ENCODE measurements at places on chromosomes 4 and X. TPM values are rescaled to one million over a fixed set of nuclear protein-coding genes. Genes with fewer than 3 reads are reported as not detected.
A peak's percentile ranks its signal among the peaks of the same experiment; 100 is the strongest.

Gene ARSJ
- total RNA-seq = 8.0 TPM

- H3K27ac ChIP-seq = no peak overlapping the region
- H3K27me3 ChIP-seq = no peaks in the 10 kb centered on the region
- H3K36me3 ChIP-seq = no peaks in the 10 kb centered on the region
- no peaks in the 10 kb centered on the region for H3K4me1 ChIP-seq
- no peak for DNase-seq
These were observed 223.0 kb upstream of the ZIC3 start for GRCh38 chrX:137342969-137343368.

DNA sequence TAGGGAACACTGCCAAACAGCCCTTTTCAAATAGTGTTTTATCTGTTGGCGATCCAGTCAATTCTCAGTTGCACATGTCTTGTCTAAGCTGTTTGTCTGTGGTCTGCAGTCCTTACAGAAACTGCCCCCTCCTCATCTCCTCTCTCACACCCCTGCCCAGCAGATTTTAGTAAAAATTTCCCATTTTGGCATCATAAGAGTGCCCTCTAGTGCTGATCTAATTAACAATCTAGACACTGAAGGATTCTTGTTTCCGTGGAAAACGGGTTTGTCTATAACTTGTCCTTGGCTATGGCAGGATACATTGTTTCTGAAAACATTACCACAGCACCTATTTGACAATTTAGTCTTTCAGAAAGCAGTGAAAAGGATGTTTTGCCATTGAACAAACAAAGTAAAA lies 227.2 kb upstream of the MBNL3 start:
- DNase-seq = peak; percentile 19
- H3K27ac ChIP-seq = no peak overlapping the region
- H3K4me3 ChIP-seq = no peak overlapping the region
- no peaks in the 10 kb centered on the region for H3K36me3 ChIP-seq
- H3K4me1 ChIP-seq = no peaks in the 10 kb centered on the region

DNA sequence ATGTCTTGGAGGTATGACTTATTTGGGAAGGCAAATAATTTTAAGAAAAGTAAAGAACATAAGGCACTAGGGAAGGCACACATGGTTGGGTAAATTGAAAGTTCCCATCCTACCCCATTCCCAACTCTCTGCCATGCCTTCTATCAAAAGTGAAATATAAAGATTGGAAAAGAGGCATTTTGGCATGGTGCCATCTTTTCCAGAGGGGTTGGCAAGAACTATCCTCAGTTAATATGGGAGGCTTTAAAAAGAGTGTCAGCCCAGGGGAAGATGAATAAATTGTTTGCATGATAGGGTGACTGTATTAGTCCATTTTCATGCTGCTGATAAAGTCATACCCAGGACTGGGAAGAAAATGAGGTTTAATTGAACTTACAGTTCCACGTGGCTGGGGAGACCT lies 150.8 kb upstream of the BOD1L1 start:
- H3K36me3 ChIP-seq = no peaks in the 10 kb centered on the region
- no peaks in the 10 kb centered on the region for H3K27me3 ChIP-seq
- no peaks in the 10 kb centered on the region for H3K4me1 ChIP-seq
- H3K27ac ChIP-seq = no peak overlapping the region
- no peak for DNase-seq
- H3K4me3 ChIP-seq = no peak overlapping the region

Gene CENPI
- 0.71 TPM for total RNA-seq

Gene PRKG2
- 3.3 TPM for total RNA-seq

Gene IDUA
- 66.5 TPM for total RNA-seq

- no peaks in the 10 kb centered on the region for H3K4me1 ChIP-seq
- no peak for DNase-seq
- no peak overlapping the region for H3K27ac ChIP-seq
- no peaks in the 10 kb centered on the region for H3K27me3 ChIP-seq
- H3K4me3 ChIP-seq = no peak overlapping the region
These were observed 37.0 kb upstream of the TACR3 start for GRCh38 chr4:103756741-103757140.

- H3K4me1 ChIP-seq = no peaks in the 10 kb centered on the region
- H3K36me3 ChIP-seq = no peaks in the 10 kb centered on the region
- DNase-seq = no peak
- no peak overlapping the region for H3K4me3 ChIP-seq
- no peak overlapping the region for H3K27ac ChIP-seq
These were observed 419.4 kb downstream of the CENPC start for GRCh38 chr4:67125636-67126514.

Gene PTTG2
- total RNA-seq = 0.52 TPM

DNA sequence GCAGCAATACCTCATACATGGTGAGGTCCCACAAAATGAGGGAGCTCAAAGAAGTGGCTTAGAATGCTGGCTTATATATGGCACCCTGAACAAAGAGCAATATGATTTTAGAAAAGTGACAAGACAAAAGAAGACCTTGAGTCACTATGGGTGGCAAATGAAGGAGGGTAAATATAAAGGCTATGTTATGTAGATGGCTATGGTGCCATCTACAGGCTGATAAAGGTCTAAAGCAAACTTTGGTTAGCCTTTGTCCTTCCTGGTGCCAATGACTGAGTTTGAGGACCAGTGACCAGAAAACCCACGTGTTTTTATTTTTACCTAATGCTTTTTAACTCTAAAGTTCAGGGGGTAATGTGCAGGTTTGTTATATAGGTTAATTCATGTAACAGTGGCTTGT lies 151.8 kb downstream of the CCNG2 start:
- H3K27me3 ChIP-seq = no peaks in the 10 kb centered on the region
- DNase-seq = peak; percentile 31
- H3K4me3 ChIP-seq = no peak overlapping the region
- H3K27ac ChIP-seq = no peak overlapping the region
- no peaks in the 10 kb centered on the region for H3K4me1 ChIP-seq
- H3K36me3 ChIP-seq = no peaks in the 10 kb centered on the region

Gene PABPC5
- total RNA-seq = 0.80 TPM

GRCh38 chr4:19187096-19187495 lies 1064.6 kb upstream of the SLIT2 start:
- H3K27me3 ChIP-seq = no peaks in the 10 kb centered on the region
- no peaks in the 10 kb centered on the region for H3K36me3 ChIP-seq
- H3K4me3 ChIP-seq = no peak overlapping the region
- no peak overlapping the region for H3K27ac ChIP-seq

DNA sequence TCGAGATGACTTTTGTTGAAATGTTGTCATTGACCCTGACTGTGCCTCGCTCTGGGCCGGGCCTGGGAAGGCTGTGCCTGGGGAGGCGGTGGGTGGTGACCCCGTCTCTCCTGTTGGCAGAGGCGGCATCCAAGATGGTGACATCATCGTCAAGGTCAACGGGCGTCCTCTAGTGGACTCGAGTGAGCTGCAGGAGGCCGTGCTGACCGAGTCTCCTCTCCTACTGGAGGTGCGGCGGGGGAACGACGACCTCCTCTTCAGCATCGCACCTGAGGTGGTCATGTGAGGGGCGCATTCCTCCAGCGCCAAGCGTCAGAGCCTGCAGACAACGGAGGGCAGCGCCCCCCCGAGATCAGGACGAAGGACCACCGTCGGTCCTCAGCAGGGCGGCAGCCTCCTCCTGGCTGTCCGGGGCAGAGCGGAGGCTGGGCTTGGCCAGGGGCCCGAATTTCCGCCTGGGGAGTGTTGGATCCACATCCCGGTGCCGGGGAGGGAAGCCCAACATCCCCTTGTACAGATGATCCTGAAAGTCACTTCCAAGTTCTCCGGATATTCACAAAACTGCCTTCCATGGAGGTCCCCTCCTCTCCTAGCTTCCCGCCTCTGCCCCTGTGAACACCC lies 36.4 kb downstream of the HTRA3 start:
- no peak overlapping the region for H3K27ac ChIP-seq
- no peak overlapping the region for H3K4me3 ChIP-seq
- DNase-seq = no peak
- H3K4me1 ChIP-seq = peaks cover 2% of the 10 kb centered on the region
- H3K36me3 ChIP-seq = no peaks in the 10 kb centered on the region
- H3K27me3 ChIP-seq = no peaks in the 10 kb centered on the region

Gene PSAPL1
- total RNA-seq = not detected

DNA sequence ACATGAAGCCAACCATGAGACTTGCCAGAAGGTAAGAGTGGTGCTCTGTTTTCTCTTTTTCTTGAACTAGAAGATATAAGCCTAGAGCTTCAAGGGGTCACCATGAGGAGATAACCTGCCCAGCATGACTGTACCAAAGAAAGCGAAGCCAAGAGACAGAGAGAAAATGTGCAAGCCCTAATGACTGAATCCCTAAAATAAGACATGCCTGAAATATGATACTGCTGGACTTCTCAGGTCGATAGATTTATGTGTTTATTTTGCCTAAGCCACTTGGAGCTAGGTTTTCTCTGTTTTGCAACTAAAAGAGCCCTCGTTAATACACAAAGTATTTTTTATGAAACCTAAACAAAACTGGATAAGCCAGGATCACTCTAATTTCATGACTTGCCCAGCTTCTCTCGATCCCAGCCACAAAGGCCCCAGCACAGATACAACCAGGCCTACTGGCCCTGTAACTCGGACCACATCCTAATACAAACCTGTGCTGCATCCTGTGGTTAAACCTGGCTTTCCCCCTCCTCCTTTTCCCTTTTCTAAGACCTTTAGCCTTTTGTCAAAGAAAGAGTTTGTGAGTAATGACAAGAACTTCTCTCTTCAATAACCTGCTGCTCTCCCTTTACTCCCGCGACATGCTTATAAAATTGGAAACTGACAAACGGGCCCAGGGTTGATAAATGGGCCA lies 185.8 kb downstream of the APBB2 start:
- no peak overlapping the region for H3K4me3 ChIP-seq
- peaks cover 7% of the 10 kb centered on the region for H3K4me1 ChIP-seq
- H3K27me3 ChIP-seq = no peaks in the 10 kb centered on the region
- H3K36me3 ChIP-seq = peaks cover 3% of the 10 kb centered on the region
- H3K27ac ChIP-seq = peak overlapping the region; percentile 58
- DNase-seq = no peak

GRCh38 chr4:168441412-168441811 lies 38.9 kb downstream of the DDX60L start:
- H3K27ac ChIP-seq = no peak overlapping the region
- no peak overlapping the region for H3K4me3 ChIP-seq
- no peaks in the 10 kb centered on the region for H3K4me1 ChIP-seq
- H3K36me3 ChIP-seq = peaks cover 3% of the 10 kb centered on the region
- DNase-seq = no peak
- H3K27me3 ChIP-seq = no peaks in the 10 kb centered on the region

Gene IL1RAPL2
- 2.0 TPM for total RNA-seq

GRCh38 chrX:10636337-10636736 lies 16.0 kb upstream of the MID1 start:
- H3K27ac ChIP-seq = no peak overlapping the region
- no peaks in the 10 kb centered on the region for H3K27me3 ChIP-seq
- DNase-seq = peak; percentile 73
- no peak overlapping the region for H3K4me3 ChIP-seq

- DNase-seq = no peak
- no peaks in the 10 kb centered on the region for H3K36me3 ChIP-seq
- H3K4me3 ChIP-seq = no peak overlapping the region
- no peaks in the 10 kb centered on the region for H3K27me3 ChIP-seq
These were observed 132.6 kb downstream of the ATG4A start for GRCh38 chrX:108224218-108224617.

DNA sequence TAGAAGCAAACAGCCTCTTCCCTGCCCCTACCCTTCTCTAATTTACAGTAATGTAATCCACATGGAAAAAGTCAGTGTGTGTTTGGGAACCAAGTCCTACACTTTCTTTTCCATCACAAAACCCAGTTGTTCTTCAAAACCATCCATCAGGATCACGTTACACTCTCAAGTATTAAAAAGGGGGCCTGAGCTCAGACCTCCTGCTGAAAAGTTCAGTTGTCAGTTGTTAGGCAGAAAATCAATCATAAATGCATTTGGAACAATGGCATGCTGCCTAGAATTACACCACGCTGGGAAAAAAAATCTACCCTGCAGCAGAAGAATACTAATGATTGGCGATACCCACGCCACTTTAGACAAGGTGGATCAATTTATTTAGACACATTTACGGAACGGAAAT lies 236.5 kb downstream of the PARM1 start:
- no peak for DNase-seq
- no peak overlapping the region for H3K4me3 ChIP-seq
- H3K27me3 ChIP-seq = no peaks in the 10 kb centered on the region
- H3K4me1 ChIP-seq = no peaks in the 10 kb centered on the region
- H3K27ac ChIP-seq = no peak overlapping the region
- H3K36me3 ChIP-seq = no peaks in the 10 kb centered on the region

Gene ZNF182
- total RNA-seq = 9.5 TPM

DNA sequence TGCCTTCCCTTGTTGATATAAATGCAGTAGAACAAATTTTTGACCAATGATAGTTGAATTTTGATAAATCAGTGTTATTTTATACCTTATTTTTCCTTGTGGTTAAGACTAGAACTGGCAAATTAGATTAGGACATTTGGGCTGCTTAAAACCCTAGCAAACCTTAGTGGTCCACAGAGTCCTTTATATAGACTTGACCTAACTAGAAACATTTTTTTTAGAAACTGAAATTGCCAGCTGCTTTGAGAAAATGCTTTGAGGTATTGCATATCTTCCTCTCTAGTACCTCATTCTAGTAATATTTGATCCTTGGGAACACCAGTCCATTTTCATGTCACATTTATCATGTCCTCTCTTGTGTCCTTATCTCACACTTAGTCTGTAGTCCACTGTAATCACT lies 580.3 kb downstream of the FSTL5 start:
- no peak for DNase-seq
- H3K4me1 ChIP-seq = no peaks in the 10 kb centered on the region
- H3K4me3 ChIP-seq = no peak overlapping the region
- no peak overlapping the region for H3K27ac ChIP-seq
- H3K36me3 ChIP-seq = no peaks in the 10 kb centered on the region

- no peaks in the 10 kb centered on the region for H3K36me3 ChIP-seq
- H3K27me3 ChIP-seq = no peaks in the 10 kb centered on the region
- no peak overlapping the region for H3K27ac ChIP-seq
- H3K4me3 ChIP-seq = no peak overlapping the region
- H3K4me1 ChIP-seq = no peaks in the 10 kb centered on the region
- no peak for DNase-seq
These were observed 53.4 kb upstream of the COL25A1 start for GRCh38 chr4:109355835-109356234.

Gene USP27X
- total RNA-seq = 5.0 TPM

GRCh38 chr4:42747971-42748370 lies 91.1 kb upstream of the ATP8A1 start:
- no peaks in the 10 kb centered on the region for H3K27me3 ChIP-seq
- DNase-seq = no peak
- no peaks in the 10 kb centered on the region for H3K36me3 ChIP-seq
- no peak overlapping the region for H3K4me3 ChIP-seq
- no peak overlapping the region for H3K27ac ChIP-seq
